ENCODE measurements at places on chromosomes 6 and 20.
A peak's percentile ranks its signal among the peaks of the same experiment; 100 is the strongest.

DNA sequence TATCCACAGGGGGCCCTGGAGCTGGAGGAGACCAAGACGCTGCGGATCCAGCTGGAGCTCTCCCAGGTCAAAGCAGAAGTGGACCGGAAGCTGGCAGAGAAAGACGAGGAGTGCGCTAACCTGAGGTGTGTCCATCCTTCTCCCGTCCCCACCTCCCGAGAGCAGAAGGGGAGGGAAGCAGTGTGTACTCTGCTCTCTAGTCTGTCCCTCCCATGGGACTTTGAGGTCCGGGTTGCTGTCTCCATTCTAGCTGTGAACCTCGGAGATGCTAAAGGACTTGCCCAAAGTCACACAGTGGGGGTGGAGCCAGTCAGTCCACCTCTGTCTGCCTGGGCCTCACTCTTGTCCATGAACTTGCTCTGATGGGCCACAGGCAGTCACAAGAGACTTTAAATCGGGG lies 44.1 kb downstream of the MYH7B start:
- DNase-seq: no peak

GRCh38 chr6:166105341-166106075 lies 62.1 kb downstream of the TBXT start:
- DNase-seq: no peak

GRCh38 chr6:24743265-24743943 lies 24.4 kb upstream of the C6orf62 start:
- DNase-seq: peak; percentile 6

- no peak for DNase-seq
Measured at GRCh38 chr20:4120921-4121321, 105.6 kb upstream of the RNF24 start.

- DNase-seq: no peak
Measured at GRCh38 chr20:62163986-62164762, 18.7 kb upstream of the MTG2 start.

DNA sequence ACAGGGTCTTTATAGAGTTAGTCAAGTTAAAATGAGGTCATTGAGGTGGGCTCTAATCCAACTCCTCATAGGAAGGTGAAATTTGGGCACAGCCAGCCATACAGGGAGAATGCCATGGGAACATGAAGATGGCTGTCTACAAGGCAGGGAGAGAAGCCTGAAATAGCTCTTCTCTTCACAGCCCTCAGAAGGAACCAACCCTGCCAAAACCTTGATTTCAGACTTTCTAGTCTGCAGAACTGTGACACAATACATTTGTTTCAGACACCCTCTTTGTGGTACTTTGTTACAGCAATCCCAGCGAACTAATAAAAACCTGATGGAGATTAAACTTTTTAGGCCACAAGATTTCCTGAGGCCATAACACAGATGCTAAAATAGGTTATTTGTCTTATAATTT lies 43.1 kb upstream of the HECA start:
- no peak for DNase-seq

DNA sequence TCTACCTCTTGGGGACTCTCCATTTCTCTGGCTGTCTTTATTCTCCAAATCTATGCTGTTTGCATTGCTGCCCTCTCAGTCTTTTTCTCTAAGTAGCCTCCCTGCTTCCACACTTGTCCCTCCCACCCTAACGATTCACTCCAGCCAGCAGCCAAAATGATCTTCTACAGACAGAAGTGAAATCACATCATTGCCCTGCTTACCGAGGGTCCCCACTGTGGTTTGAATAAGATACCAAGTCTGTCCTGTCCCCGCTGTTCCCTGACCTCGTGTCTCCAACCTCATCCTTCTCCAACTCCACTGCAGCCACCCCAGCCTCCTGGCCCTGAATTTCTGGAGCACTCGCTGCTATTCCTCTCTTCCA lies 11.5 kb upstream of the OCSTAMP start:
- no peak for DNase-seq

- no peak for DNase-seq
Measured at GRCh38 chr6:373773-374724, 17.5 kb upstream of the IRF4 start.

DNA sequence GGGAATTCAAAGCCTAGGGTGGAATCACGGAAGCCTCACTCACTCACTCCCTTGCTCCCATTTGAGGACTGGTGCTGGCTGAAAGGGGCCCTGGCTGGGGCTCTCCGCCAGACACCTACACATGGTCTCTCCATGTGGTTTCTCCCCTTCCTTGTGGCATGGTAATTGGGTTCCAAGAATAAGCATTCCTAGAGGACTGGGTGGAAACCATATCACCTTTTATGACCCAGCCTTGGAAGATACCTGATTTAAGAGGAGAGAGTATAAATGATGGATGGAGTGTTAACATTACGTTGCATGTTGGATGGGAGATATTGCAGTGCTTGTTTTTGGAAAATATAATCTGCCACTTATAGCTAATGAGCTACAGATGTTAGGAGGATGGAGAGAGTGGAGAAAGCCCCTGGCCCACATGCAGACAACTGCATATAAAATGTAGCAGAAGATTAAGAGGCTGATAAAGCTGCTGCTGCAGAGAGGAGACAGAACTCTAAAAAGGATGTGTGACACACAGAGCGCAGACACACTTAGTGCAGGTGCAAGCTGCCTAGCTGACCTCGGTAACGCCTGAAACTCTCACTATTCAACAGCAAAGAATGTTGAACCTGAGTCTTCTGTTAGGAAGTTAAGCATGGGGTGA lies 23.3 kb upstream of the CDKN1A start:
- DNase-seq: no peak

GRCh38 chr6:157983406-157984119 lies 1.9 kb downstream of the SYNJ2 start:
- no peak for DNase-seq

DNA sequence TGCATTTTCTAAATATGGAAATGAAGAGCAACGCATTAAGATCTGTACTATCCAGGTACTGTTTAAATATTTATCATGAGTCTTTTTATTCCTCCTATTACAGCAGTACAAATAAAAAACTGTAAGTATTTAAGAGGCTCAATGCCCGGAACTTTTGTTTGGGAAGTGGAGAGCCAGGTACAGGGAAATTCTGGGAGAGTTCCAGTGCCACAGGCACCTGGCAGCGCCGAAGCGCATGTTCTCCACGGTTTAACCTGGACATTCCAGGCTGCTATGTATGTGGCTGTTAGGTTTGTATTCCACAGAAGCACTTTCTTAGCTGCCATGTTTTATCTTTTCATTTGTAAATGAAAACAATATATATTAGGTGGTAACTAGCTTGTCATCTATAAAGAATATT lies 81.7 kb downstream of the PREP start:
- DNase-seq: no peak

DNA sequence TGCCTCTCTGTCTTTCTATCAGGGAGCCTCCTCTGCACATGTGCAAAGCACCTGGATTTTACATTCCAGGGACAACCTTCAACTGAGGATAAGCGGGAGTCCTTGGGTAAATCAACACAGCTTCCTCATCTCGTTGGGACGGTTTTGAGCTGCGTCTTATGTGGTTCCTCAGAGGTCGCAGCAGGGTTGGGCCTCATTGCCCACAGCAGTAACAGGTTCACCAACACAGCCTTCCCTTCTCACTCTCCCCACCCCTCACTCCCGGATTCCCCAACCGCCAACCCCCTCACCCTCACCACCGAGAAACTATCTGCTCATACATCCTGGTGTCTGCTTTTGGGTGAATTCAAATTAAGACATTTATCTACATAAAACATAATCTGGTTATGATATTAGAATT lies 155.8 kb upstream of the GGTLC1 start:
- no peak for DNase-seq

DNA sequence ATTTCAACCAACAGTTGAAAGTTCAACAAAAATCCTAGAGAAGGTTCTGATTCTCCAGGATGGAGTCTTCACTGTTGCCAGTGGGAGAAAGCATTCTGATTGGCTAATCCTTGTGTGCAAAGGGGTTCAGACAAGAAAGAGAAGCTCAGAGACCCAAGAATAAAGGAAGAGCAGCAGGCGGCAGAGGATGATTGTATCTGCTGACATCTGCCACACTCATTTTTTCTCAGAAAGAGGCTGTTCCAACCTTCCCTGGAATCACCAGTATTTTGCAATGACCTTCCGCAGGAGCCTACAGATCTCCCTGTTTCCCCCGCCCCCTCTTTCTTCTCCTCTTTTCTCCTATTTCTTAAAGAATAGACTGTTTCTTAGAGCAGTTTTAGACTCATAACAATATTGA lies 376.7 kb downstream of the CDH26 start:
- DNase-seq: no peak

DNA sequence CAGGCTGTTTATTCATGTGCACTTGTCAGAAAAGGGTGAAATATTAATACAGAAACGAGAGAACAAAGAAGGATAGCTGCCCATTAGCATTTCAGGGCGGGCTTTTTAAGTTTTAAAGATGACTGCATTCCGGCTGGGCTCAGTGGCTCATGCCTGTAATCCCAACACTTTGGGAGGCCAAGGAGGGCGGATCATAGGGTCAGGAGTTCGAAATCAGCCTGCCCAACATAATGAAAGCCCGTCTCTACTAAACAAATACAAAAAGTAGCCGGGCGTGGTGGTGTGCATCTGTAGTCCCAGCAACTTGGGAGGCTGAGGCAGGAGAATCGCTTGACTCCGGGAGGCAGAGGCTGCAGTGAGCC lies 130.5 kb downstream of the HFE start:
- DNase-seq: no peak

Data from stimulated activated CD4-positive, alpha-beta T cell treated with anti-CD3 and anti-CD28 coated beads, Interleukin-12 subunit alpha, Interleukin-12 subunit beta, amount 100 ng/mL, for 4 hours (primary cell).